ENCODE measurements at places on chromosomes 2 and 18.

DNA sequence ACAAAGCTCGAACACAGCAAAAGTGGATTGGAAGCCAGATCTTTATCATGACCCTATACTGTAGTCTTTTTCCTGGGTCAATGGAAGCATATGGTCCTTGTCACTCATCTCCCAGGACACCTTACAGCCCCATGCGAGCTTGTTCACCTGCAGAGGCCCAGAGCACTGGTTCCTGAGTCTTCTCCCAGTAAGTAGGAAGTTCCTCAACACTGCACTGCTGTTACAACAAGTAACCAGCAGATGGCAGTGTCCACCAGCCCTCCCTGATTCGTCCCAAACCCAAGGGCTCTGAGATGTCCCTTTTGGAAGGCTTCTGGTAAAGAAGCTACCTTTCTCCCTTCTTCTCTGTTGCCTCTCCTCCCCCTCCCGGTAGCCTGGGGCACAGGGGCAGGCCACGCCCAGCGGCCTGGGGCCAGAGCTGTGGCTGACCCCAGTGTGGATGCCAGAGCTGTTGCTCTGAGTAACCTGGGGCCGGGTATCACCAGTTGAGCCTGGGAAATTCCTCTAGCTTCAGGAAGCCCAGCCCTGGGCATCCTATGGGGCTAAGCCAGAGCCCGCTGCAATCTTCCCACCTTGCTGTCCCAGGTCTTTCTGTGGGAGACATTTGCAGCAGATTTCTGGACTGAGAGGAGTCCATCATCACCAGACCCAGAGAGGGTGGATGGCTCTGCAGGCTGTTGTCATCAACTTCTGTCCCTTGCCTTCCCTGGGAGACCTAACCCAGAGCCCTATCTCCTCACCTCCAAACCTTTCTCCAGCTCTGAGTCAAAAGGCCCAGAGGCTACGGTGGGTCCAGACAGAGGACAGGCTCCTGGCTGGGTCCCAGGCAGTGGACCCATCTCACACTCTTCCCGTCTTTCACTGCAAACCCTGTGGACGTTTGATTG is 5.3 kb upstream of the GDF7 start:
- DNase-seq, result peak; percentile 27

- DNase-seq, result no peak
These were observed 95.6 kb upstream of the PDE1A start for GRCh38 chr2:182522405-182522896.

- DNase-seq, result no peak
These were observed 49.9 kb downstream of the SOX11 start for GRCh38 chr2:5742126-5742525.

DNA sequence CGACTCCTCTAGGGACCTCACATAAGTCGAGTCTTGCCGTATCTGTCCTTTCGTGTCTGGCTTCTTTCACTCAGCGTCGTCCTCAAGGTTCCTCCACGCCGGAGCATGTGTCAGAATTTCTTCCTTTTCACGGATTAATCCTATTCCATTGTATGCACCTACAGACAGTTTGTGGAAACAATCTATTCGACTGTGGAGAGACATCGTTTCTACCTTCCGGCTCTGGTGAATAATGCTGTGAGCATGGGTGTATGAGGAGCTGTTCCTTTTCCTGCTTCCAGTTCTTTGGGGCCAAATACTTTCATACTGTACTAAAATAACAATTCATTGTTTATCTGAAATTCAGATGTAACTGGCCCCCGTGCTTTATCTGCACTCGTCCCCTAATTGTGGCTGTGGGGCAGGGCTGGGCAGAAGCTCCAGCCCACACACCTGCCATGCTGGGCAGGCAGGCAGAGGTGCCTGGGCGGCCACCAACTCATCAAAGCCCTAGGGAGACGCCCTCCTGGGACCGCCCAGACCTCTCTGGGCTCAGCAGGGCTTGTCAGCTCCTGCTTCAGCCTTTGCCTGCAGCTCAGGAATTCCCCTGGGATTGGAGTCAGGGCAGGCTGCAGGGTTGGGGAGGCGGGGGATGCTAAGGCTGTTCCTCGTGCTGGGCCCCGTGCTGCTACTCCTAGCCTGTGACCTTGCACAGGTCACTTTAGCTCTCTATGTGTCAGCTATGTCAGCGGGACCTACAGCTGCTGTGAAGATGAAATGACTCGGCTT is 14.5 kb downstream of the GPC1 start:
- no peak for DNase-seq
